ENCODE measurements at places on chromosomes 5 and 9. TPM values are rescaled to one million over a fixed set of nuclear protein-coding genes. Genes with fewer than 3 reads are reported as not detected.

- no peak for DNase-seq
These were observed 31.0 kb upstream of the ISOC1 start for GRCh38 chr5:129063483-129064113.

DNA sequence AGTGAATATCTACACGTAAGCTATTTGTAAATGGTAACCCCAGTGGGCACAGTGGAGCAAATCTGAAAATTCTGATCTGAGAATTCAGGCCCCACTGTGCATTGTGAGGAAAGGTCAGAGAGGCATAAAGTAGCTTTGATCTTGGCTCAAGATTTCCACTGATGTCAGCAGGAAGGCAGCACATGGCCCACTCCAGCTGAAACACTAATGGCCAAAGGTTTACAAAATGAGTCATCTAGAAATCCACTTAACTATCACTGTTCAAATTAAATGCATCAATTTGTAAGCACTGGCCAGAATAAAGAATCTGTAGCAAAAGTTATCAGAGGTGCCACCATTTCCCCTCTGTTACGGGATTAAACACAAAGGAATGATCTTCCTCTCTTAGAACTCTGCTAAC is 191.6 kb downstream of the C9orf152 start:
- DNase-seq, result no peak

DNA sequence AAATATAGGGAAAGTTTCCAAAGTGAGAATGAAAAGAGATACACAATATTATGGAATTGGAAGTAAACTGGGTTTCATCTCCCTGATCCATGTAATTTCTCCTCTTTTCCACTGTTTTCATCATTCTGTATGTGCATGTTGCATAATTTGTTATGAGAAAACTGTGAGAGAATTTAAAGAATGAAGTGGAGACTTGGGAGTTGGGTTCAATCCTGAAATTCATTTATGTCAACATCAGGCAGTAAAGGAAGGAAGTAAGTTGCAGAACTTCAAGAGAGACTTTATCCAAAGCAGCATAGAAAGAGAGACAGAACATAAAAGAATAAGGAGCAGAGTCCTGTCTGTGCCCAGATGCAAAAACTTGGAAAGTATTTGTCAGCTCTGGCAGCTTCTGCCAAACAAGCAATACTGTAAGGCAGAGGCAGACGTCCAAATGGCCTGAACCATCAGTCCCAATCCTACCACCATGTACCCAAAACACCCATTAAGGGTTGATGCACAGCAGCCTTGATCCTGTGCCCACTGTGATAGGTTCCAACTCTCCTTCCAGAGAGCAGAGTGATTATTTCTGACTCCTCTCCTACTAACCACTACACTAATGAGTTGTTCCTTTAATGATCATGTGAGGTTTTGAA is 425.3 kb upstream of the CDH6 start:
- no peak for DNase-seq

Gene SPATA31E1
- not detected for total RNA-seq

- no peak for DNase-seq
These were observed 4.5 kb downstream of the FBXW5 start for GRCh38 chr9:136939996-136940525.

Gene ALDH7A1
- total RNA-seq, result 0.51 TPM

- no peak for DNase-seq
These were observed 40.0 kb downstream of the MTMR12 start for GRCh38 chr5:32272746-32273145.

DNA sequence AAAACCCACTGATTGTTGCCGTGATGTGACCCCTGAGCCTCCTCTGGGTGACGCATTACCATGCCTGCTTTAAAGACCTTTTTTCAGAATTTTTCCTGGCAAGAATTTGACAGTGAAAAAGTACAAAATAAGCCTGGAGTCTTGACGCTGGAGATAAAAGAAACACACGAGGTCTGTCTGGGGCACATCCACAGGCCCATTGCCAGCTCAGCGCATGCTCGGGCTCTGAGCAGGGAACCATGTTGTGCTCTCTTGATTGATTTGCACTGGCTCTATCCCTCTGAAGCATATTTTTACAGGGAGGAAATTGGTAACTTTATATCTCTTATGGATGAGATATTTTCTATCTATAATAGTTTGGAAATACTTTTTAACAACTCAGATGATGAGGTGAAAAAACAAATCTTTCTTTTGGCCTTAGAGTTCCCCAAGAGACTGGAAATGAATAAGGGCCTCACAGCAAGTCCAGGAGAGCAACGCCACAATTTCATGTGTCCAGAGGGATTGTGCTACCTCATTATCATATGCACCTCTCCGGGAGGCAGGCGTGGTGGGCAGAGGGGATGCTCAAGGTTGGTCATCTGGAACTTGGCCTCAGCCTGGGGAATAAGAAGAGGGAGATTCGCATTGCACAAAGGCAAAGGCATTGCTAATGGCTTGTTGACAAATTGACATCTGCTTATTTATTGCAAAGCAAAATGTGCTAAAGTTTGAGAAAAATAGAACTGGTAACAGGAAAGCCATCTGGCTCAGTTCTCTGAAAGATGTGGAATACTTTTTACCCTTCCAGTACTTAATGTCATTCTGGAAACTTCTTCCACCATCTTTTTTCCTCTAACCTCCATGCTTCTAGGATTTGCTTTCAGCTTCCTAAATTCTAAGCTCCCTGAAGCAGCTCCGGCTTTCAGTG is 183.8 kb downstream of the PJA2 start:
- DNase-seq, result no peak

DNA sequence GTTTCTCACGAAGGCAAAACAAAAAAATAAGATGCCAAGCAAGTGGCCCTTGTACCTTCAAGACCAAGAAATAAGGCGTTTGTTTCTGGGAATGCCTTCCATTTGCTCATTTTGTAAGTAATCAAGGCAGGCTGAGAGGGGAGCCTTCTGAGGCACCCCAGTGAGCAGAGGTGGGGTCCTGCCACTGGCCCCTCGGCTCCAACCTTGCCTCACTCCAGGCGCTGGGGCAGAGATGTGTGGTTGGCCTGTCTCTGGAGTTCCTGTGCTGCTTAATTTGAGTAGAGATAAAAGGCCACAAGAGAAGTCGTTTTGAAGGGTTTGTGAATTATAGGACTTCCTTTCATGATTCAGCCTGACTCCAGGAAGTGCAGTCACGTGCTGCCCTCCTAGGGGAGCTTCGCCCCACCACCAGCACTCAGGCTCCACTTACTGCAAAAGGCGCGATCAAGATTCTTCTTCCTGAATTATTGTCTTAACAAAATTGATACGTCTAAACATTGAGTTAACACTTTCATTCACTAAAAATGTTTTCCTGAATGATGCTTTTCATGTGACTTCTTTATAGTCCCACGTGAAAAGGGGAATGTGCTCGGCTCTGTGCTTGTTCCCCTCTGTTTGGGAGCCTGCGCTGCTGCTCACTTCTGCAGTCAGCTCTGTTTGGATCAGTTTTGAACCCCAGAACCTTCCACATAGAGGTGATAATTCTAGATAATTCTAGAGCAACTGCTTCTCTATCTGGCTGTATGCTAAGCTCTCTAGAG is 13.7 kb downstream of the SYK start:
- peak; percentile 9 for DNase-seq

DNA sequence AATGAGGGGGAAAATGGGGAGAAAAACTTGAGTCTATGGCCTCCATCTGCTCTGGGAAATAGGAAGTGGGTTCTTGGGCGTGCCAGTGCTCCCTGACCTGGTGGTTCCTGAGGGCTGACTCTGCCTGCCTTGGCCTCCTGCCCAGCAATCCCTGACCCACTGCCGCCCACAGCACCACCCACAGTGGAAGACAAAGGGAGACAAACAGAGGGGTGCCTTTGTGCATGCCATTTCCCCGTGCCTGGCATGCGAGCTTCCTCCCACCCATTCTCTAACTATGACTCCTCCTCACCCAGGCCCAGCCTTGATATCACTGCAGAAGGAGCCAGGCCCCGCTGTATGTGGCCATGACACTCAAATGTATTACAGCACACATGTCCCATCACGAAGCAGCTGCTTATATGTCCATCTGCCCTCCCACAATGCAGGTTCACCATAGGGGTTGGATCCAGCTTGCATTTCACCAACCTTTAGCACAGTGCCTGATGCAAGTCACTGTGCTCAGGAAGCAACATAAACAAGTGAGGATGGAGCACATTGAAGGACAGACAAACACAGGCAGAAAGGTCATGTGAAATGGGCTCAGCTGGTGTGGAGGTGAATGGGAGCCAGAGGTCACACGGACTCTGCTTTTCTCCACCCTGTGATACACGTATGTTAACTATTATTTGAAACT is 84.4 kb downstream of the ADRB2 start:
- DNase-seq, result no peak

Gene RNF183
- total RNA-seq, result not detected

- no peak for DNase-seq
These were observed 321.0 kb upstream of the TRPC7 start for GRCh38 chr5:136686192-136686872.

GRCh38 chr9:3262826-3263529 is 262.8 kb downstream of the RFX3 start:
- DNase-seq, result no peak

Gene RXFP3
- not detected for total RNA-seq

Gene PCDH12
- not detected for total RNA-seq

DNA sequence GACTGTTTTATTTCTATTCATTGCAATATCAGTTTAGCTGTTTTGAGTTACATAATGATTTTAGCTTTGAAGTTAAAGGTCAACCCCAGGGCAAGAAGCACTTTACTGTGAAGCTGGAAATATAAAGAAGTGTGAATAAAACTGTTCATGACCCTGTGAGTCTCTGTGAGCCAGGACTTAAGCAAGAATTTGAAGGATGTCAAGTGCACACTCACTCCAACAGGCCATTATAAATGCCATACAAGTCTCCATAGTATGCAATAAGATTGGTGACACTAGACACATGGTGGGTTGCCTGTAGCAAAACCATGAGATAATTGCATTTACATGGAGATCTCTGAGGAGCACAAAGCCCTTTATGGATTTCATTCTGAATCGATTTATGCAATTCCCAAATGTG is 318.7 kb upstream of the ITGA1 start:
- DNase-seq, result no peak

Gene PLEKHG4B
- total RNA-seq, result not detected

- no peak for DNase-seq
These were observed 488.9 kb upstream of the TNC start for GRCh38 chr9:115606838-115607237.

- DNase-seq, result no peak
These were observed 159.3 kb downstream of the GABBR2 start for GRCh38 chr9:98549401-98549800.

DNA sequence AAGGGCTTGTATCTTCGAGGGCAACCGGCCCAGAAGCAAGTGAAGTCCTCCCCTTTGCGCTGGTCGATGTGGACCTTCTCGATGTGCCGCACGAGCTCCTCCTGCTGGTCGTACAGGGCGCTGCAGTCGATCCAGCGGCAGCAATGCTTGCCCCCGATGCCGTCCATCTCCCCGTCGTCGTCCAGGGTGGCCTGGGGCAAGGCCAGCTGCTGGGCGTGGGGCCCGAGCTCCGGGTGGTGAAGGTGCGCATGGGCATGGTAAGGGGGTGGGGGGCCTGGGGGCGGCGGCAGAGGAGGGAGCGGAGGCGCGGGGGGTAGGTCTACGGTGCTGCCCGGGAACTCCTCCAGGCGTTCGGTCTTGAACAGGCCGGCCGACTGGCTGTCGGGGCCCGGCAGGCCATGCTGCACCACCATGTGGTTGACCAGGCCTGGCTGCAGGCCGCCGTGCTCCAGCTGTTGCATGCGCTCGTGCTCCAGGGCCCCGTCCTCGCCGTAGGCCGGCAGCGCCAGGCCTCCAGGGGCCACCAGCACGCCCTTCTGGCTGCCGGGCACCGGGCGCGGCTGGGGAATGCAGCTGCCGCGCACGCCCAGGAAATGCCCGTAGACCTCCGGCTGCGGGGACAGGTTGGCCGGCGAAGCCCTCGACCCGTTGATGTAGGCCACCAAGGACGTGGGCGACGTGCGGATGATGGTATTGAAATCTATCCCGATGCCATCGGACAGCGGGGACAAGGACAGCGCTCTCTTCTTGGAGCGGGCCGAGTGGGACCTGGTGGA is 181.8 kb downstream of the GLIS3 start:
- peak; percentile 48 for DNase-seq

Gene ADAMTS12
- not detected for total RNA-seq

GRCh38 chr9:34689116-34689470 is 2.0 kb downstream of the CCL19 start:
- no peak for DNase-seq

GRCh38 chr9:114339130-114339908 is 9.7 kb downstream of the ORM2 start:
- peak; percentile 39 for DNase-seq

GRCh38 chr5:159098603-159099436 is 896 bp downstream of the EBF1 start:
- peak; percentile 39 for DNase-seq

Gene SREK1
- 68.2 TPM for total RNA-seq

Gene CMBL
- 1.8 TPM for total RNA-seq

GRCh38 chr5:15160091-15160490 is 288.5 kb upstream of the ANKH start:
- DNase-seq, result no peak

- no peak for DNase-seq
These were observed 100.4 kb downstream of the PDE4D start for GRCh38 chr5:59792983-59793585.

Gene SETD9
- 3.7 TPM for total RNA-seq

GRCh38 chr5:133746834-133747233 is 134.5 kb upstream of the FSTL4 start:
- DNase-seq, result no peak

Gene COQ4
- 42.9 TPM for total RNA-seq

- DNase-seq, result no peak
These were observed 50.0 kb upstream of the PPARGC1B start for GRCh38 chr5:149679876-149680809.

- no peak for DNase-seq
These were observed 133.4 kb downstream of the UGCG start for GRCh38 chr9:112029921-112030444.

DNA sequence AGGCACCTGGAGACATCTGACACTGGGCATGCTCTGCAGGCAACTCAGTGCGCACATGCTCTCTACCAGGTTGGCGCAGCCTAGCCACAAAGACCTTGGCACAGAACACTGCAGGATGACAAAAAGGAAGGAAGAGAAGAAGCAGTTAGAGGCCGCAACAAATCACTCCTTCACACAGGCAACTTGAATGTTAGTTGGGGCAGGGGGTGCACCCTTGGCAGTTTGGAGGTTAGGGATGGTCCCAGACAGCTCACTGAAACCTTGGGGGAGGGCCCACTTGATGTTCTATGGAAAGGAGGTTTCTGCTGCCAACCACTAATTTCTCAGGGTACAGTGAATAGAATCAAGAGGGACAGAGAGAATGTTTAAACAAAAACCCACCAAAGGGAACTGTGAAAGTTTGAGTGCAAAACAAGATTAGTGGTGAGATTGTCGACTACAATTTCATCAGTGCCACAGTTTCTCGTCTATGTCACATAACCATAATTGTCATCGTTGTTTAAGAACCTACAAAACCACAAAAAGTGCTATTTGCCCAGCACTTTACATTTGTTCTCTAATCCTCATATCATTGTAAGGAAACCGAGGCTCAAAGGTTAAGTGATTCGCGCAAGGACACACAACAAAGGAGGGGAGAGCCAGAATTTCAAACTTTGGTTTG is 48.7 kb downstream of the FBXW11 start:
- peak; percentile 45 for DNase-seq

DNA sequence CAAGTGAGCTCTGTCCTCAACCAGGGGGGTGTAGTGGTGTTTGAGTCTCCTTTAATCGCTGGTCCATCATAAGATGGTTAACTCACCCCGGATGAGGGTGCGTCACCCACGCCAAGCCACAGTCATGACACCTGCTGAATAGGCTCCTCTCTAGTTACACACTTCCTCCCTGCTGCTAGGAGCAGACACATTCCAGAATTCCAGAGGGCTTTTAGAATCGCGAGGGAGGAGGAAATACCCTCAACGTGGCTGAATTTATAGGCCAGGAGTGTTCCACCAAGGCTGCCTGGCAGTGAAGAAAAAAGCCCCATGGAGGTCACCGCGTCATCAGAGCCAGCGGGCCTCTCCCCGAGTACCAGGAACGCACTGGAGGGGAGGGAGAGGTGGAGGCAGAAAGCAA is 5.1 kb downstream of the GLRX start:
- no peak for DNase-seq
